ENCODE measurements at places on chromosomes 7 and 10. TPM values are rescaled to one million over a fixed set of nuclear protein-coding genes. Genes with fewer than 3 reads are reported as not detected.

The ZNF804B gene
- total RNA-seq, result 0.28 TPM

DNA sequence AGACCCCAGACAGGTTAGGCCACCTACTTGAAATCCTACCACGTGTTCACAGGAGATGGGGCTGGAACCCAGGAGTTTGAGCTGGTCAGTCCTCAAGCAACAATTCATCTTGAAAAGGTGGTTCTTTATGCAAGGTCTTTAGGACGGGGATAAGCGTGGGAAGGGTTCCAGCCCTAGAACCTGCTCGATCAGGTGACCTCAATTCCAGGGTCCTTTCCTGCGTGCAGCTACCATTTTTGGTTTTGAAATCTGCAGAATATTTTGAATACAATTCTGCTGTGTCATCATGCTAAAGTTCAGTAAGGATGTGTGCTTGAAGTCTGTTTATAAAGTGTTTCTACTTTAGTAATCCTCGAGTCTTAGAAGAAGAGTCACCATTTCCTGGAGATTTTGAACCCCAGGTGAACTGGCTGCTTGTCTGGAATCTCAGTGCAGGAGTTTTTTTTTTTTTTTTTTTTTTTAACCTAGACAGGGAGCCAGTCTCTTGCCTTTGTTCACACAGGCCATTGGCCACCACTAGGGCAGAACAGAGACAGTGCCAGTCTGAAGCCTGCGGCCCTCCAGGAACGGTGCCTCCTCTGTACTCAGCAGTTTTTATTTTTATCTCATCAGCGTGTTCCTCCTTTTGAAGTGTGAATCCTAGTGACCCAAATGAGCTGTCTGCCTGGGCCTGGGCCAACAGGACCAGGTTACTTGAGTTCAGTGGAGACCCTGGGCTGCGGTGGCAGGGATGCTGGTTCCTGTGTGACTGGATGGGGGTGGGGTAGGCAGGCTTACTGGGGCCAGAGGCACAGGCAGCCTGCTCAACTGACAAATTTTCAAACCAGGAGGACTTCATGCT, 54.6 kb downstream of the EEPD1 start:
- DNase-seq, result peak; percentile 83

The NACAD gene
- 8.9 TPM for total RNA-seq

- no peak for DNase-seq
These were observed 50.9 kb downstream of the TFAM start for GRCh38 chr10:58436071-58436470.

DNA sequence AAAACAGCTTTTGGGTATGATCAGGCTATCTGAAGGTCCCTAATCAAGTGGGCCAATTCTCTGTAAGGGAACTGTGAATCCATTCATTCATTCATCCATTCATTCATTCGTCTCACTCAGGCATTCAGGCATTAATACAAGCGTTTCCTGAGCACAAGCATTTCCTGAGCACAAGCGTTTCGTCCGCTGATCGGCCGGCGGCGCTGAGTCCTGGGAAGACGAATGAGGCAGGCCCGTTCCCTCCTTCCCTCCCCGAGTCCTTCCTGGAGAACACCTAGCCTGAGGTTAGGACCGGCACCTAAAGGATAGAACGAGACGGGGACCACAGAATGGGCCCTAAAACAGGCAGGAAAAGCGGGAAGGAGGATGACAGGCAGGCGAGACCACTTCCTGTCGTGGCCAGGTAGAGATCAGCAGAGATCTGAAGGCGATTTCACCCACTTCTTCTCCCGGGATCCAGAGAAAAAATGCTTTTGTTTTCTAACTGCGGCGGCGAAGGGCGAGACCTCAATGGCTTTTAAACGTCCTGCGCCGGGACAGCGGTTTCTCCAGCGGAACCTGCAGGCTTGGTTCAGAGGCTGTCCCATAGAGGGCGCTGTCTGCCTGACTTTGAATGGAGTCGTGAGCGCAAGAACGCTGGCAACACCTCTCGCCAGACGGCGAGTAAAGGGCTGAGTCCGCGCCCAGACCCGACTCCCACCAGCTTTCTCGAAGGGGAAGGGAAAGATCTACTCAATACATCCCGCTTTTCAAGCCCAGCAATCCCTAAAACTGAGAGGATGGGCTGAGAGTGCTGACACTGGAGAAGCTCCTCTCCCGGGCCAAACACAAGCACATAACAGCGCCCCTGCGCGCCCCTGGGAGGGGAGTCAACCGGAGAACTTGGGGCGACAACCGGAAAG, 2.9 kb upstream of the HMX3 start:
- DNase-seq, result peak; percentile 91

DNA sequence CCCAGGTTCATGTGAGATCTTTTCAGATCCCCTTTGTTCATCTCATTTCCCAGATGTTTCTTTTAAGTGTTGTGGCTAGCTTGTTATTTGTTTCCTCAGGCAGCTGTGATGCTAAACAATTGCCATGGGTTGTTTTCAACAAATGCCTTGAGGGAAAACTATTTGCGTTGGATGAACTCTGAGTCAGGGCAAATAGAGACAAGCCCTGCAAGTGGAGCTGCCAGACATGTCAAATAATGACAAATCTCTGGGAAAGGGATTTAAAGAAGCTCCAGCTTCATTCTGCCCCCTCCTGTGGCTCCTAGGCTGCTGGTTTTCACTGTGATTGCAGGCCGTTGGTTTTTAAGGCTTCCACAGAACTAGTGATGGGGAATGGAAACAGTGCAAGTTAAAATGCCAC, 272.4 kb upstream of the SP8 start:
- no peak for DNase-seq

- peak; percentile 65 for DNase-seq
These were observed 78.1 kb upstream of the PHYHIPL start for GRCh38 chr10:59098387-59098786.

- no peak for DNase-seq
These were observed 11.7 kb downstream of the UCN3 start for GRCh38 chr10:5376450-5376849.

- no peak for DNase-seq
These were observed 299.2 kb upstream of the ZMIZ1 start for GRCh38 chr10:78769526-78769925.

DNA sequence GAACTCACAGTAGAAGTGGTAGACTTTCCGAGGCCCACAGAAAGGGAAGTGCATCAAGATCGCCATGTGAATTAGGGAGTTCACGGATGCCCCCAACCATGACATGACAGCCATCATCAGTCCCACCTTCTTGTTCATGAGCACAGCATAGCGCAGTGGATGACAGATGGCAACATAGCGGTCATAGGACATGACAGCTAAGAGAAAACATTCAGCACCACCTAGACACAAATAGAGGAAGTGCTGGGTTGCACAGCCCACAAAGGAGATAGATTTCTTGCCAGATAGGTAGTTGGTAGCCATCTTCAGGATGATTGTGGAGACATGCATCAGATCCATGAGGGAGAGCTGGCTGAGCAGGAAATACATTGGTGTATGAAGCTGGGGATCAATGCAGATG, 342 bp downstream of the OR2AE1 start:
- DNase-seq, result no peak

DNA sequence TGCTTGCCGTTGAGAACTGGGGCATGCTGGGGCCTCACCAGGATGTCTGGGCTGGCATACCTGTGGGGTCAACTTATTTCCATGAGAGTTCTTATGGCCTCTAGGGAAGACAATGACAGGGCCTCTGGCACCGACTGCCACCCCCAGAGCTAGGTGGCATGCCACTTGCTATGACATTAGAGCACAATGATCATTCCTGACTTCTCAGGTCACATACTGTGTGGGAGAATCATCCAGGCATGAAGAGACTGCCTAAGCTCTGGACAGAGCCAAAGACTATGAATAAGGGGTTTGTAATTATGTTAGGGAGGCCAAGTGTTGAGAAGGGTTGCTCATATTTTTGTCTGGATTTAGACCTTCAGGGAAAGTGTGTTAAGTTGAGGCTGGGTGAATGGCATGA, 97.5 kb downstream of the PTPN20 start:
- DNase-seq, result no peak

DNA sequence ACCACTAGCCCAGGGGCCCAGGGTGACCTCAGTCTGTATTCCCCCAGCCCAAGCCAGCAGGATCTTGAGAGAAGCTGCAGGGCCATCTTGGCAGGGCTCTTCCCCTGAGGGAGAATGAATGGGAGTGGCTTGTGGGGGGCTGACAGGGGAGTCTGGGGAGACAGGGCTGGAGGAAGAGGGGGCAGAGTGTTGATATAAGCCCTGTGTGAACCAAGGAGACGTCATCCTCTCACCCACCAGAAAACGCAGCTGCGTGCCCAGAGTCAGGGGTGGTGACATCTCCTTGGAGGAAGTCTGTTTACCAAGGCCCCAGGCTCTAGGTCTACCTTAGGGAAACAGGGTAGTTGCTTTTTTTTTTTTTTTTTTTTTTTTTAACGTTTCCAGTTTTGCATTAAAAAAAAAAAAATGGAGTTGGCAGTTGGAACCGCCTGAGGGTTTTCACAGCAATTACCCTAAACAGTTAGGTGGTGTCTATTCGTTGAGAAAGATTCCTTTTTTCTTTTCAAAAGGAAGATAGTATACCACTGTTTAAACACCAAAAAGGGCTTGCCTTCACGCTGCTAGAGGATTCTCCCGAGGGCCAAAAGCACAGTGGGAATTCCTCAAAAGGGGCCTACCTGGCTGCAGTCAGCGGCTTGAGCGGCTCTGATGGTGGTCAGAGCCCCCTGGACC, 113.8 kb downstream of the PRPF18 start:
- DNase-seq, result no peak

DNA sequence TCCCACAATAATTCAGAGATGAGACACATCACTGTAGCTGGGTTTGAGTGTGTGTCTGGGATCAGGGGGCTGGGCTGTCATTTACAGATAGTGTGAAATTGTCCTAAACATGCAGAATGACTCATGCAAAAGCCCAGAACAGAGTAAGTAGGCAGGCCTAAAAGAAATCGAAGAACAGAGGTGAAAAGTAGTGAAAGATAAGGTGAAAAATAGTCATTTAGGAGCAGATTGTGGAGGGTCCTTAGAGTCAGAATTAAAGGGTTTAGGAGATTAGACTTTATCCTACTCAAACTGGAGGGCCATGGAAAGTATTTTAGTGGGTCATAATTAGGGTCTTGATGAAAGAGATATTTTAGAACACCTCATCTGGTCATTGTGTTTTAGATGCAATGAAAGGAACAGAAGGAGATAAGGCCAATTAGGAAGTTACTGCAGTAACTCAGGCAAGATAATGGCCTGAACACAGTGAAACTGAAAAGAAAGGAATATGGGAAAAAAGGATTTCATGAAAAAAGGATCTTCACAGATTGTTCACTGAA, 58.3 kb upstream of the NEBL start:
- no peak for DNase-seq

- DNase-seq, result no peak
These were observed 46.9 kb upstream of the PSMG3 start for GRCh38 chr7:1616741-1617140.

- DNase-seq, result no peak
These were observed 94.2 kb upstream of the PHYHIPL start for GRCh38 chr10:59082249-59082648.

The WNT2 gene
- not detected for total RNA-seq

The GIMAP8 gene
- total RNA-seq, result 7.2 TPM

DNA sequence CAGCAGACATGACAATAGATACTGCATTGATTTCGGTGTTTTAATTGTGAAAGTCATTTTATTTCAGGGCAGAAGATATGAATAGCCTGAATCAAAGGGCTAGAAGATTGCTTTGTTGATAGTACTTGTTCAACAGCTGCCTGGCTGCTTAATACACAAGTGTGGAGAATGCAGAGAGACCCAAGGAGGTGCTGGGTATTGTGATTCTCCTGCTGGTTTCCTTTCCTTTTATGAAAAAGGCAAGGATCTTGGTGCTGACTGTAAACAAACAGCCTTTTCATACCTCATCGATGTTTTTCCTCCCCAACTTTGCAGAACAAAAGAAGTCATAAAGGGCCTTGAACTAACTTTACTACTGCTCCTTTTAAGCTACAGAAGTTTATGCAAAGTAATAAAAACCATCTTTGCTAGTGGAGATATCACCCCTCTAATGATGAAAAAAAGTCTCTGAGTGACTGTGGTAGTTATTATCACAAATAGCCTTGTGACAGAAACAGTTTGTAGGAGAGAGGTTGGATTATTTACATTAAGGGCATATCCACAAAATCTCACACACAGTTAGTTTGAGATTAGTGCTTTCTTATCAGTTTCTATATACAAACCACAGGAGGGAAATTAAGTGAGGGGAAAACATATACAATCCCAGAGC, 800.0 kb downstream of the LRMDA start:
- no peak for DNase-seq

GRCh38 chr10:33704214-33704830, 369.9 kb upstream of the NRP1 start:
- no peak for DNase-seq

- DNase-seq, result no peak
These were observed 29.4 kb downstream of the SRRM3 start for GRCh38 chr7:76231071-76231470.

DNA sequence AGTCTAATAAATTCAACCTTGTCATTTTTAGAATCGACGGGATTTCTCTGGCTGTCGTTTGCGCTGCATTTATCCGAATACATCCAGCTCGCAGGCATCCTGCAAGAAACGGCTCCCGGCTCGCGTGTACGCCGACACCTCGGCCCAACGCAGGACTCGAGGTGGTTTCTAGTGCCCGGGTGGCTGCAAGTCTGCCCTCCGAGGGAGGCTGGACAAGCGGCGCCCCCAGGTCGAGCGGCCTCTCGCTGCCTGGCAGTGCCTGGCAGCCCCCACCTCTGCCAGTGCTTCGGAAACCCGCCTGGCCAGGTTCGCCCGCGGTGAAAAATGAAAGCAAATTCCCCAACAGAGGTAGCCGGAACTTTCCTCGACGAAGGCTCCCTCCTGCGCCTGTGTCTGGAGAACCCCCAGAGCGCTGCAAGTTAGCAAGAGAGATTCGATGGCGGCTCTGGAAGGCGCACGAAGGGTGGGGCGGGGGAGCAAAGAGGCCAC, 5.7 kb upstream of the ZNF503 start:
- DNase-seq, result no peak

- no peak for DNase-seq
These were observed 122.7 kb upstream of the PRSS1 start for GRCh38 chr7:142626420-142627035.

DNA sequence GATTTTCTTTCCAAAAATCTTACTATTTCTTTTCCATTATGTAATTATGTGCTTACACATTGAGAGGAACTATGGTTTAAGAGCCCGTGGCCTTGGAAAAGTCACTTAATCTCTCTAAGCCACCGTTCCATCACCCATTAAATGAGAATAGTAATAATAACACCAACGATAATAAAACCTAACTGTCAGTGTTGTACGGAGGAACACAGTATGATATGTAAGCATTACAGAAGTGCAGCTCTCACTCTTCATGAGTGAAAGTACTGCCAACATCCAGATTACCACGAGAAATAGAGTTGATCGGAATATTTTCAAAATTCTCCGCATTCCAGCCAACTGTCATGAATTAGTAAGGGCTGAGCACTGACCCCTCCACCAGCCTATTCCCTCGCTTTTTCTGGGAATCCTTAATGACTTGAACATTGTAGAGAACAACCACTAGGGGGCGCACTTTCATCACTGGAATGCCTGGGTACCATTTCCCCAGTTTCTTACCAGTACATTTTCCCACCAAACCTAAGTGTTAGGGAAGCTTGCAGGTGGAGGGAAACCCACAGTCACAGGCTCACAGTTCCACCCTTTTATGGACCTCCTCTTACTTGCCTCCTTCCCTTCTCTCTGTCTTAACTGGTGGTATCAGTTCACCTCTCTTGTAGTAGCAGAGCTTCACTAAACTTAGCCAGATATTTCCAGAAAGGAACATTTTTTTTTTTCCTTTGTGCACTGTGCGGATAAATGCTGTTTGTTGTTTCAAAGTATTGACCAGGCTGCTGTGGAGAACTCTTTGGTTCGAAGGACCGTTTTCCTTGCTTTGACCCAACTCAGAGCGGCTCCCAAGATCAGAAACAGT, 27.8 kb downstream of the NKX2-3 start:
- DNase-seq, result peak; percentile 69

The OR2A42 gene
- 0.16 TPM for total RNA-seq

Measured in sigmoid colon (tissue), 7 donors.